A172 (cell line): ENCODE measurements at places on chromosomes 6 and 20.

DNA sequence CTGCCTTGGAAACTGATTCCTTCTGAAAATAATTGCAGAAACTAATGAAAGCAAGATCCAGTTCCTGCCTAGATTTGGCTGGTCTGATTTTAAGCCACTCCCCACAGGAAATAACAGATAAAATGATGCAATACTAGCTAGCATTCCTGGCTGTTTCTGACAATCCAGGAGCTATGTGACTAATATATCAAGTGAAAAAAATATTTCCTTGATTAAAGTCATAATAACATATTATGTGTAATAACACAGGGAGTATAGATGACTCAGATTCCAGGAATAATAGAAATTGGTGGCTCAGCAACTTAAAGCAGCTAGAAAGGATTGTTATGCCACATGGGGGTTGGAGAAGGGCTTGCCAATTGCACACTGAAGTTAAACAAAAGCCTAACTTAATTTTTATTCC is 182.7 kb upstream of the SALL4 start:
- DNase-seq: peak; percentile 95

DNA sequence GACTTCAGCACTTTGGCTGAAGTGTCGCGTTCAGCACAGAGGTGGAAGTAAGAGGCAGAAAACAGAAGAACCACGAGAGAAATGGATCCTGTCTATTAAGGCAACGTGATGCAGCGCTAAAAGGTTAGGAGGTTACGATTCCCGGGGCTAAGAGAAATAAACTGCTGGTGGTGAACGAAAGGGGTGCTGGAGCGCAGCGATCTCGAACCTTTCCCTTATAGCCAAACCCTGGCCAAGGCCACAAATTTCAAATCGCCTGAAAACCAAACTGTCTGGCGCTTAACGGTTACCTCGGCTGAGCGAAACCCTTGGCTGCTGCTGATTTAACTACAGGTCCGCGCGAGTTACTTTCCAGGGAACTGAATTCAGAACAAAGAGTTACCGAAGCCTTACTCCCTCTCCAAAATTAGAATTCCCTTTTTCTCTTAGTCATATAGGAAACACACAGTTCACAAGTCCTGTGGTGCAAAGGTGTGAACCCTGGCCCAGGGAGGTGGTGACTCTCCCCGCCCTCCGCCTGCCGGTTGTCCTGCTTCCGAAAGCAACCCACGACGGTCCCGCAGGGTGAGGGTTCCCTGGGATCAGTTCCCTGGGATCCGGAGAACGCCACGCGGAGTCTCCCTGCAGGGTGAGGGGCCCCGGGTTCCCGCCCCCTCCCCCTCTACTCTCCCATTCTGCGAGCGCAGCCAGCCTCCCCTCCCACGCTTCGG is 1.3 kb upstream of the SLC35D3 start:
- no peak for DNase-seq

GRCh38 chr6:28811873-28812272 is 111.9 kb downstream of the TRIM27 start:
- DNase-seq: peak; percentile 39

- no peak for DNase-seq
Measured at GRCh38 chr6:4522453-4522852, 253.8 kb upstream of the CDYL start.

GRCh38 chr6:30767158-30767943 is 23.0 kb upstream of the IER3 start:
- no peak for DNase-seq

DNA sequence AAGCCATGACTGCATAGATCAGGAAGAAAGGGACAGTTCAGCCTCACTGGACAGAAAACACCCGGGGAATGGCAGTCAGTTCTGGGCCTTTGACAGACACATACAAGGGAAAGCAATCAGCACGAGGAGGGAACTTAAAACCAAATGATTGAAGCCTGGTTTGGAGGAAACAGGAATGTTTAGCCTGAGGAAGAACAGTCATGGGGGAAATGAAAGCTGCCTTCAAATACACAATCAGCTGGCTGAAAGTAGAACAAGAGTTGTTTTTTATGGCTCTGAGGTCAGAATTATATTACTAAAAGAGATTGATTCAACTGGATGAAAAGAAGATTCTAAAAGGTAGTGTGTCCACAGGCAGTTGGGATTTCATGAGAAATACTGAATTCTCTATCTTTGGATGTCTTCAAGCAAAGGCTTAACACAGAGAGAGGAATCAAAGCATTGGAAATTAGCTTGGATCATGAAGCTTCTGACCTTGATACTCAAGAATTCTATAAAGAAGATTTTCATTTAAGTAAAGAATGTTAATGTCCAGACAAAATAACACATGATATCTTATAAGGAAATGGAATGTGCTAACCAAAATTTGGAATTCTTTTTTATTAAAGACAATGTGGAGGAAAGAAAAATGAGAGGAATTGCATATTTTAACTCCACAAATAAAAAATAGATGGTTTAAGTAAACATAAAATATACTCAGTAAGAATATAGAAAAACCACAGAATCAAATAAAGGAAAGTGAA is 216.6 kb downstream of the IBTK start:
- DNase-seq: no peak

GRCh38 chr20:6623989-6624388 is 143.5 kb upstream of the BMP2 start:
- DNase-seq: no peak

DNA sequence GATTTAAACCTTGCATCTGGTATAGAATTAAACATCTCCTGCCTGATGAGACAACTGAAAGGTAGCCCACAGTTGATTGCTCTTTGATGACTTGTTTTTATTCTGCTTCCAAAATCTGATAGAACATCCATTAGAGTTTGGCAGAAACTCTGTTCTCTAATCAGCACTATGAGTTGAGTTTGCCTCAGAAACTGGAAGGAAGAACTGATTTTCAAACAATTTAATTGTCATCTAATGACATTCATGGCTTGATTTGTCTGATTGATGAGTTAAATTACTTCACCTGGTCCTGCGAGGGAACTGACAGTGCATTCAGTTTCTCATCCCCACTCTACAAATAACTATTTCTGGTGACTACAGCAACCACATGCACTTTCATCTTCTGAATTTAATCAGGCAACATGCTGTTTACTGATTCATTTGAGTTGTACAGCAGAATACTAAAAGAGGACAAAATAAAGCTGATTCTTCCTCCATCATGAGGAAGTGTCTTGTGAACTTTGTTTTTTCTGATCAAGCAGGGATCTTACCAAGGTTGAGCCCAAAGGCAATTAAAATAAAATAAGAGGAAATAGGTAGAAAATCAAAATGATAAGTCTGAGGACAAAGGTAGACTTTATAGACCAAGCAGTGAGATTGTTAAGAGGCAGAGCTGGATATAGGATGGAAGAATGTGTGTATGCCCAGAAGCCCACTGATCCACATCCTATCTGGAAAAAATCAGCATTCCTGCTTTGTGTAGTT is 15.7 kb upstream of the MRAP2 start:
- no peak for DNase-seq

GRCh38 chr20:41848180-41848579 is 230.0 kb upstream of the CHD6 start:
- DNase-seq: no peak

- DNase-seq: no peak
Measured at GRCh38 chr20:48597521-48598302, 230.1 kb downstream of the PREX1 start.

DNA sequence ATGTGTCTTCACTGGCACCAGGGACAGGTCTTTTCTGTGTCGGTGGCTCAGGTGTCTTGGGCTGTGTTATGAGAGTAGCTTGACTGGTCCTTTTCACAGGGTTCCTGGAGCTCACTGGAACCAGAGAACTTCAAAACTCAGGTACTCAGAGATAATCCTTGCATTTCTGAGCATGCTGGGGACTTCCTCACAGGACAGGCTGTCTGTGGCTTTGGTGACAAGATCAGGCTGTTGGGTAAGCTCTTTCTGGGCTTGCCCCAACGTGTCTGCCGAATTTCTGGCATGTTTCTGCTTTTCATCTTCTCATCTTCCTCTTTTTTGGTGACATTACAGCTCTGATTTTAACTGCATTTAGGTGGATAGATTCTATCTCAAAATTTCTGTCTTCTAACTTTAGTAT is 270.0 kb downstream of the CDH26 start:
- no peak for DNase-seq

DNA sequence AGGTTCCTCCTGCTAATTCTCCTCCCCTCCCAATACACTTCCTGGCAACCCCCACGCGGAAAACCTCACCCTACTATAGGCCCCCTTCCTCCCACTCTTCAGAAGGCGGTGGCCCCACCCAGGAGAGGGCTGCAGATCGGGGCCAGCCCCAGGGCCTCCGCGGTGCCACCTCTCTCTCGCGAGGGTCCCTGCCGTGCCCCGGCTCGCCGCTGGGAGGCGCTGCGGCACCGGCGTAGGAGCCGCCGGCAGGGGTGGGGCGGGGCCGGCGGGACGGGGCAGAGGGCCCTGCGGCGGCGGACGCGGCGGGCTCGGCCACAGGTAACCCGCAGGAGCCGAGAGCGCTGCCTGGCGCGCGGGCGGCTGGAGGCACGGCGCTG is at the start of gene ANKRD6:
TSS of gene ANKRD6 (plus strand) at position 278 of the 377 bp plus-strand sequence. CDS start 133,825 bp downstream, outside the sequence.
- DNase-seq: peak; percentile 27

DNA sequence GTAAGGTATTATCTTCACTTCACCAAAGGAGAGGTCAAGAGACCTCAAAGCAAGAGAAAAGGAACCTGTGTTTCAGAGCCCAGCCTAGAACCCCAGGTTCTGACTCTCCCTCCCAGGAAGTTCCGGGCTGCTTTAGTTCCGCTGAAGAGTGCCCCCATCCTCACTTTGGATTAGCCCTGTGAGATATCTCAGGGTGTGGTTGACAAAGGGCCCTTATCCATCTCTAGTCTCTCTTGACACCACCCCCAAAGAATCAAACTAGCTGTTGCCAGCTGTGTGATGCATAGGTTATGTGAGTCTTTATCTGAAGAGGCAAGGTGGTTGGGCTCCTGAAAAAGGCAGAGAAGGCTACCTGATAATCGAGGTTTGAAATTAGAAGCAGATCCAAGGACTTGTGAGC is 20.6 kb downstream of the BRPF3 start:
- no peak for DNase-seq

DNA sequence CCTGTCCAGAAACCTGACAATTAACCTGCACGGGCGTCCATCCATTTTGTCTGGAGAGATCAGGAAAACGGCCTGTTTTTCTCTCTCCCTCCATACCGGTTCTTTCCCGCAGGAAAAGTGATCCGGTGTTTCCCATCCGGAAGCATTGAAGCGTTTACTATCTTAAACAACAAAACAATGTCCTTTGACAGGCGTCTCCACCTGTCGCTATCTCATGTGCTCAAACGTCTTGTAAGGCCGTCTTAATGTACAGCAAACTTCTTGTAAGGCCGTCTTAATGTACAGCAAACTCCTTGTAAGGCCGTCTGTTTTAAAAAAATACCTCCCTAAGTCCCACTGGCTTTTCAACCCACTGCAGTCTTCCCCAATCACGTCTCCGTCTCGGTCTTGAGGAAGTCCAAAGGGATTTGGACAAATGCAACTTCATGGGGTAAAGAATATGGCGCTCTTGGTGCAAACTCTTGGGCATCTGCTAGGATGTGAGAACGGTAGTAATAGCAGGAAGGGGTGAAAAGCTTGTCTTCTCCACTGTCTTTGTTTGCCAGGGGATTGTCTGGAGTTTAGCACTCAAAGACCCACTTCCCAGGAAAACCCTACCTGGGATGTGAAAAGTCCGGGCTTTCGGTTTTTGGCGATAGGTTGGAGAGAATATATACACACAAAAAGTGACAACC is 29.9 kb upstream of the TRIM27 start:
- peak; percentile 33 for DNase-seq

- no peak for DNase-seq
Measured at GRCh38 chr20:48717095-48717672, 110.6 kb downstream of the PREX1 start.

DNA sequence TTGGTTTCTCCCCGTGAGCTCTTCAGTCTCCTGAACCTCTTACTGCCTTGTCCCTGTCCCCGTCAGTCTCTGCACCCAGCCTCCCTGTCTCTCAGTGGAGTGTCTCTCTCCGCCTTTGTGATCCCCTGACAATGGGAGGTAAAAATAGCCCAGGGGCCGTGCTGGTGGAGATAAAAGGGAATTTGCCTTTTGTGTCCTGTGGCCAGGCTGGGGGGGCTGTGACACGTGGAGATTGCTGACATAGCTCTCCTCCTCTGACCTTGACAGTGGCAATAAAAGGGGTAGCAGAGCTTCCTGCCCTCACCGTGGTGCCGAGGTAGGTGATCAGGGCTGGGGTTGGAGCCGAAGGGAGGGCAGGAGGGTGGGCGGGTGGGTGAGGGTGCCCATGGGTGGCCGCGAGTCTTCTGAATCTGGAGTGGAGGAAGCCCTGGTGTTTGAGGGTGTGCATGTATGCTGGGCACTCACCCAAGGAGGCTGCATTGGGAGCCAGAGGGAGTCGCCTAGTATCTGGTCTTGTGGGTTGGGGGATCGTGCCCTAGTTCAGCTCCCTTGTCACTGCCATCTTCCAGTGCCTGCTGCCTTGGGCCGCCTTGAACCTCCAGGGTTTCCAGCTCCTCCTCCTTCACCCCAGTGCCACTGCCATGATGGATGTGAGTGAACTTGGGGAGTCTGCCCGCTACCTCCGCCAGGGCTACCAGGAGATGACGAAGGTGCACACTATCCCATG is 21.9 kb downstream of the MYH7B start:
- no peak for DNase-seq

DNA sequence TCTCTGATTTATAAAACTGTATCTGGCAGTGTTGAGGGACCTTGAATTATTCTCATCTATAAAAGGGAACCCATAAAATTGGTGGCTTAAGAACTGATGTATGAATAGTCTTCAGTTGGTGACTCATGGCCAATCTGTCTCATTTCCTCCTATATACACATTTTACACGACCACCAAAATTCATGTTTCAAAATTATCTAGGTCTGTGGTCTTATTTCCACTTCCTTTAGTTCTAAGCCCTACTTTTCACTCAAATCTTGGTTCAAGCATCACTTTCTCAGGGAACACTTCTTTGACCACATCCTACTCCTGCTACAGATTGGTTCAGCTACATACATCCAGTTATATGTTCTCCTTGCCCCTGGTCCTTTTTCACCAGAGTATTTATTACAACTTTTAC is 18.6 kb upstream of the ENPP1 start:
- DNase-seq: no peak

- DNase-seq: no peak
Measured at GRCh38 chr6:136736281-136736960, 55.9 kb downstream of the MAP3K5 start.

- DNase-seq: no peak
Measured at GRCh38 chr6:50663806-50664205, 49.5 kb upstream of the TFAP2D start.

DNA sequence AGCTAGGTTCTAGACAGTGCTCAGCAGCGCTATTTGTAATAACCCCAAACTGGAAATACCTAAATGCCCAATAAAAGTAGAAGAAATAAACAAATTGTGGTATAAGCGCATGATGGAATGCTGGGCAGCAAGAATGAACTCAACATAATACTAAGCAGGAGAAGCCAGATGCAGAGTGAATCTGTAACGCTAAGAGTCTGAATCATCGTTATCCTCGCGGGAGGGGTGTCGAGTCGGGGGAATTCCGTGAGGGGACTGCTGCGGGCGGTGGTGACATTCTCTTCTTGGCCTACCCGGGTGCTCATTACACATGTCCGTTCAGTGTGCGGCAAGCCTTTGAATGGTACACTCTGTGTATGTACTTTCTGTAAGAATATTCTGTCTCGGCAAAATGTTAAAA is 83.7 kb downstream of the SULF2 start:
- peak; percentile 90 for DNase-seq
